ENCODE measurements at places on chromosomes 16 and 17.

- no peak for DNase-seq
These were observed 30.6 kb downstream of the CDRT15 start for GRCh38 chr17:14205992-14206461.

DNA sequence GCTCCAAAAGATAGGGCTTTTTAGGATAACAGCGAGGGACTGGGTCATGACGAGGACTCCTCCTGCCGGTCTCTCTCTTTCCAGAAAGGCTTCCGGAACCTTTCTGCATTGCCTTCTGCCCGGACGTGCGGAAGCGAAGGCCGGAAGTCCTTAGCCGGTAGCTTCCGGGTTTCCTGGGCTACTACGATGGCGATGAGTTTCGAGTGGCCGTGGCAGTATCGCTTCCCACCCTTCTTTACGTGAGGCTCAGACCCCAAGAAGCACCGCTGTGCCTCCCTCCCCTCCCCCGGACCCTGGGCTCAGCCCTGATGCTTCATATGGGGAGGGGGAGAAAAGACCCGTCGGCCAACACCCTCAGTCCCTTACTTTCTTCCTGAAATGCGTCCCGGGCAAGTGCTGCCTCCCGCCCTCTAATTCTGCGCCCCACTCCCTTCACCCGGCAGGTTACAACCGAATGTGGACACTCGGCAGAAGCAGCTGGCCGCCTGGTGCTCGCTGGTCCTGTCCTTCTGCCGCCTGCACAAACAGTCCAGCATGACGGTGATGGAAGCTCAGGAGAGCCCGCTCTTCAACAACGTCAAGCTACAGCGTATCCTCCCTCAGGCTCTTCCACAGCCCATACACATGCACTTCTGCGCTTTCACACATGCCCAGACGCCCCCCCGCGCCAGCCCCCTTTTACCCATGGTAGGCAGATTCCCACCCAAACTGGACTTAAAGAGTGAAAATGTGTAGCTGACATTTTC lies at the start of gene VPS25:
VPS25 (plus strand) TSS at position 160 of the 746 bp plus-strand sequence; CDS start at position 187, 27 bp downstream.
- DNase-seq: peak; percentile 88

DNA sequence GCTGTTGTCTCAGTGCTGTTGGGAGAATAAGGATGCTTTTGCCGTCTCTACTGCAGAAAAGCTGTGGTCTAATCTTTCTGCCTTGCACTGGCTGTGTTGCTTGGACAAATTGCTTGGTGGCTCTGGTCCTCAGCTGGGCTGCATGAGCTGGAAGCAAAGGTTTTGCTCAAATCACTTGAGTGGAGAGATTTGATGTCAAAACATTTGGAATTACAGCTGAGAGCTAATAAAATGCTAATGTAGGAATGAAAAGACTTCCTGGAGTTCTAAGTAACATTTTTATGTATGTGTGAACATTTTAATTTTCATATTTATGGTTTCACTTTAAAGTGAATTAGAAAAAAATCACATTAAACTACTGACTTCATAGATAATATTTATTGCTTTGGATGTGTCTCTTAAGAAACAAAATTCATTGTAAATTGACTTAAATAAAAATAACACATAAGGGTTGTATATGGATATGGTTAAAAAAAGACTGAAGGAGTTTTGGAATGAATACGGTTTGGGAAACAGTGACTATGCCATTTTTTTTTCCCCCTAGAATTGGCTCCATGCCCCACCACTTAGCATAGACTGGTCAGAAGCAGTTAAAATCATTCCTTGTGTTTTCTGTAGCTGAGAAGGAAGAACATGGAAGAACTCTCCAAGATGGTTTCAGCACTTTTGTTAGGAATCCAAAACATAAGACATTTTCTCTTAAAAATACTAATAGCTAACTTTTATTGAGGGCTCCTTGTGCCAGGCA lies 39.2 kb upstream of the FAM20A start:
- no peak for DNase-seq

GRCh38 chr16:57567691-57568090 lies 25.2 kb downstream of the ADGRG5 start:
- DNase-seq: no peak

- DNase-seq: no peak
These were observed 118.2 kb upstream of the CHMP6 start for GRCh38 chr17:80873307-80873951.

GRCh38 chr17:78019976-78020716 lies 61.6 kb downstream of the TNRC6C start:
- no peak for DNase-seq

- DNase-seq: no peak
These were observed 14.3 kb downstream of the CNOT1 start for GRCh38 chr16:58615280-58615679.

Data from hematopoietic multipotent progenitor cell treated with erythropoietin and hydrocortisone succinate and interleukin-3 and kit ligand, for 17 days (in vitro differentiated cells).